ENCODE measurements at places on chromosomes 2 and 18.

DNA sequence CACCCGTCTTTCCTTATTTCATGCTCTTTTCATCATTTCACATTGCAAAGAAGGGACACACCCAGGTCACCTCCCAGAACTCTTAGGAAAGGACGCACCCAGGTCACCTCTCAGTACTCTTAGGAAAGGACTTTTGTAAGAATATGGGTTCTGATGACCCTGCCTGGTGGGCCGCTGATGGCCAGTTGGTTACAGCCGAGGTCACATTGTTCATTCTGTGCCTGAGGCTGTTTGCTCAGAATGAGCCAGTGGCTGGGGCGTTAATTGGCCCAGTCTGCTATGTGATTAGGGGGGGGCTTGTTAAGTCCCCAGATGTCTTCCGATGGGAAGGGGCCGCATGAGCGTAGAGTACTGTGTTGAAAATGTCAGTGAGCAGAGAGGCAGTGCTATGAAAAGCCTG is 9.4 kb downstream of the MLPH start:
- no peak for DNase-seq

DNA sequence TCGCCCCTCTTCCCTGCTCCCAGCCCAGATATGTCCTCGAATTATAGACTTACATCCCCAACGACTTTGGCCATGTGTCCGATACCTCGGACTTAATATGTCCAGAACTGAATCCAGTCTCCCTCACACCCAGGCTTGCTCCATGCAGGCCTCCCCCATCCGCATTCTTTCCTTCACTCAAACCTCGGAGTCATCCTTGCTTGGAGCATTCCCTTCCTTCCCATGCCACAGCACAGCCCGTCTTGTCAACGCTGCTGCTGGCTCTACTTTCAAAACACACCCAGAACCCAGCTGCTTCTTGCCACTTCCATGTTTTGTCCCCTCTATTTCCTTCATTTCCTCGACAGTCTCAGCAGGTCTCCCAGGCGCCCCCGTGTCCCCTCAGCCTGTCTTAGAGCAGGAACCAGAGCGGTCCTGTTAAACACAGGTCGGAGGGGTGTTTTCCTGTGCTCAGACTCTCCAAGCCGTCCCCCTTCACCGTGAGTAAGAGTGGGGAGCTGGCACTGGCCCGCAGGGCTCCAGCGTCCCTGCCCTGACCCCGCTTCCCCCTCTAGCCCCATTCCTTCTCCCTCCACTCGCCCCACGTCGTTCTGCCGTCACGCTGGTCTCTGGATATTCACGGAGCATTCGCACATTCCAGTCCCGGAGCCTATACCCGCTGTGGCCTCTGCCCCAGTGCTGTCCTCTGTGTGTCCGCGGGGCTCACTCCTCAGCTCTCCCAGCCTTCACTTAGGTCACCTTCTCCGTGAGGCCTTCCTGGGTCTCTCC is 54.4 kb downstream of the VAPA start:
- no peak for DNase-seq

- DNase-seq = no peak
Measured at GRCh38 chr2:7119132-7119835, 202.1 kb downstream of the RNF144A start.

- no peak for DNase-seq
Measured at GRCh38 chr18:35174093-35174731, 66.6 kb upstream of the ZNF397 start.

- DNase-seq = no peak
Measured at GRCh38 chr2:135091681-135092080, 39.6 kb downstream of the RAB3GAP1 start.

GRCh38 chr18:67766930-67767329 is 250.4 kb upstream of the DSEL start:
- no peak for DNase-seq

- DNase-seq = no peak
Measured at GRCh38 chr2:205903549-205904129, 182.3 kb downstream of the INO80D start.

- no peak for DNase-seq
Measured at GRCh38 chr2:3504741-3505140, 14.6 kb downstream of the ADI1 start.

- DNase-seq = no peak
Measured at GRCh38 chr2:17719562-17720371, 33.8 kb downstream of the SMC6 start.

GRCh38 chr18:54558609-54559585 is 32.1 kb upstream of the DYNAP start:
- no peak for DNase-seq

GRCh38 chr2:237670641-237671040 is 43.3 kb downstream of the LRRFIP1 start:
- no peak for DNase-seq

- DNase-seq = no peak
Measured at GRCh38 chr2:217289907-217290280, 430.0 kb upstream of the TNP1 start.

GRCh38 chr18:42155024-42155423 is 200.0 kb downstream of the PIK3C3 start:
- DNase-seq = no peak

DNA sequence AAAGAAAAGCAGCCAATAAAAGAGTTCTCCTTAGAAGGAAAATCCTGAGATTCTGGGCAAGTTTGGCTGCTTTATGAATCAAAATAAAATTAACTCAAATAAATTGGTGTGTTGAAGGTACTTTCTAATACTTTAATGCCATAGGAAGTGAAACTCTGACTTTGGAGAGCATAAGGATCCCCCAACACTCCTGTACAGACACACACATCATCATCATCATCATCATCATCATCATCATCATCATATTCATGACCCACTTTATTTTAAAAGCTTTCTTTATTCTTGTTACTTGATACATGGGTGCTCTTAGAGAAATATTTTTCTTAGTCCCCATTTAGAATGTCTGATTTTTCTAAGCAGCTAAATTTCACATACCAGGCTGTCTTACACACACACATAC is 283.1 kb upstream of the CYRIA start:
- DNase-seq = no peak

DNA sequence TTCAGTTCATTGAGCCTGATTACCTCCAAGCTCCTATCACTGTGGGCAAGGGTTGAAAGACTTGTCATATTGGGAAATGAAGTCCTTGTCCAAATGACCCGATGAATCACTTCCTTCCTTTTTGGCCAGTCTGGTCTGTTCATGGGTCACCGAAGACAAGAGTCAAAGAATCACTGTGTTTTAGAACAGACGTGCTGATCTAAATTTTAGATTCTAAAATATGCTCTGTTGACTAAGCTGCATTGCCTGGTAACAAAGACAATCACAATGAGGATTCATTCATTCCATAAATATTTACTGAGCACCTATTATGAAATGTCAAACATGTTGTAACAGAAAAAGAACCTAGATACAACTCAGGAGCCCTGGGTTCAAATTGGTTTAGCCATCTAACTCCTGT is 99.4 kb upstream of the RND3 start:
- DNase-seq = no peak

DNA sequence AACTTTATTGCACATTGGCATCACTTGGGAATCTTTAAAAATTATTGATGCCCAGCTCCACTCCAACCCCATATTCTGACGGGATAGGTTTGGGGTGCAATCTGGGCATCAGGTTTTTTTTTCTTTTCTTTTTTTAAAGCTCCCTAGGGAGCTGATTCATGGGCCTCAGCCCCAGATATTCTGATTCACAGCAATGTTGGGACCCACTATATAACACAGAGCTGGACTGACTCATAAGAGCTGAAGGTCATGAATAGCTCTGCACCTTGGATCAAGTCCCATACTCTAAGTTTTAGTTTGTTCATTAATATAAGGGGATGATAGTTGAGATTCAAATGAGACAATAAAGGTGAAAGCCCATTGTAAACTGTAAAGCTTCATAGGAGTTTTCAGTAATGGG is 191.1 kb upstream of the REV1 start:
- DNase-seq = no peak

DNA sequence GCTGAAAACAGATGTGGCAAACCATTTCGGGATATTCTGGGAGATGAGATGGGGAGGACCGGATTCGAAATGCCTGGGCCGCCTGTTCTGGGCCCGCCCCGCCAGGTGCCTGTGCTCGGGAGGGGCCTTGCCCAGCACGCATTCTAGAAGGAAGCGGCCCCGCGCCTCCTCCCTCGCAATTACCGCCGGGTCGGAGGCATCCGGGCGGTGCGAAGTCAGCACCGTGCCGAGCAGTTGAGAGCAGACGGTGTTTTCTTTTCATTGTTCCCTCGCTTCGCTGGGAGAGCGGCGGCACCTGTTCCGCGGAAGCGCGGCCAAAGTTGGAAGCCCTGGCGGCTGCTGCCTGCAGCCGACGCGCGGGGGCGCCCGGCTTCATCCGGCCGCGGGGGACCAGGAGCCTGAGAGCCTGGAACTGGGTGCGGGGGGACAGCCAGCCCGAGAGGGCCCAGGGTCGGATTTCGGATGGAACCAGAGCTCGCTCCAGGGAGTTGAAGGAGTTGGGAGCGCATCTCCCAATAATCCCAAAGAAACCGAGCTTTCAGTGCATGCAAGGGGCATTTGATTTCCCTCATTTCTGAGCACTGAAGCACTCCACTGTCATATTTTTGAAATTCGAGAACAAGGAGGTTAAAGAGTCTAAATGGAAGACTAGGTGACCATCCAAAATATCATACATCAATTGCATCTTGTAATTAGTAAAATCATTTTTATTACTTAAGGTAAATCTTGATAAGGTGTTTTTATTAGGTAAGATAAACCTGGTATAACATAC is 241.8 kb upstream of the RAB12 start:
- no peak for DNase-seq

DNA sequence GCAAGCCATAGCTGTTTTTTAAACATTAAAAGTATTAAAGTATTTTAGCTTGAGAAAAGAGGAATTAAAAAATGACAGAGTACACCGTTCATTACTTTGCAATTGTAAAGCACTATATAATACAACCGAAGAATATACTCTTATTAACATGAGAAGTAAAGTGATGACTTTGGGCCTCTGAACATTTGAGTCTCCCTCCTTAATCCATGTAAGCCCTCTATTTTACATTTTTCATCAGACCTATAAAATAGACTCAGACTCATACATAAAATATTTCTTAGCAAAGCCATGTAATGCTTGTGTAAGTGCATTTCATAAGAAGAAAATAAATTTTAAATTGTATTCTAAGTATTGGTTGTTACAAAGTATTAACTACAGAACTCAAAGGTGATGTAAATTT is 198.6 kb downstream of the LRP1B start:
- no peak for DNase-seq

GRCh38 chr2:70425682-70426301 is 123.9 kb upstream of the FAM136A start:
- no peak for DNase-seq

DNA sequence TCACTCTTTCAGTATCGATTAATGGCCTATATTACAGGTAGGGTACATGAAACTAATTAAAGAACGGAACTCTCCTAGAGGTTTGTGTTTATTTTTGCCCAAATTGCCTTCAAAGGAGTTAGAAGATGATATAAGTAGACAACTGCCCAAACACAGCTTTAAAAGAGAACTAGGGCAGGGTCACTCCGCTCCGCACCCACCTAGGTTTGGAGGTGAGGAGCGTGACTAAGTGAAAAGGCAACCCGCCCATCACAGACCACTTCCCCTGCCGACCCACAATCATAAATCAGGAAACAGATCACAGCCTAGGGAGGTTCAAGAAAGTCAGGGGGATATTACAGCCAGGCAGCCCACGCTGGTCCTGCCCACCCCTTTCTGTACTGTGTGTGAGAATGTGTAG is 166.7 kb downstream of the C1D start:
- DNase-seq = no peak

GRCh38 chr2:2112416-2113105 is 218.5 kb downstream of the MYT1L start:
- DNase-seq = no peak

- DNase-seq = peak; percentile 71
Measured at GRCh38 chr2:230326453-230327417, at the start of gene SP140L. Gene SP140L (plus strand): TSS chr2:230327193. CDS start chr2:230327270, 77 bp downstream.

DNA sequence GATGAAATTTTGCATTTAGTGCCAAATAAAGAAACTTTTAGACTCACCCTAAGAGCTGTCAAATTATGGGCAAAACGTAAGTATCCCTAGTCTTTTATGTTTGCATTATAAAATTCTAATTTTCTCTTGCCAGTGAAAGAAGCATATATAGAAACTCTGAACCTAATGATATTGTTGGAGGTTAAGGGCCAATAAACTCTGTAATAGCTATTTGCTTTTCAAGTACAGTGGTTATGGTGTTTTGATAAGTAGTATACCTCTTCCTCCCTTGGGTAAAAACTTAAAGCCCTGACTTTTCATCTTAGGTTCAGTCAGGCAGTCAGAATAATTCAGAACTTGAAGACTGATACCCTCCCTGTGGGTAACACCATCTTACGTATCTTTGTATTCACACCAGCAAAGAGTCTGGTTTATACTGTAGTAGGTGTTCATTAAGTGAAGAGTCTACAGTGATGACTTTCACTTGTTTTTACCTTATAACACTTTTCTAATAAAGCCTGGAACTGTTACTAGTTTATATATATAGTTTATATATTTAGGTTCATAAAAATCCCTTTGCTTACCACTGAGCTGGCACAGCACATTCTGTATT is 19.1 kb downstream of the PAPOLG start:
- no peak for DNase-seq

- DNase-seq = no peak
Measured at GRCh38 chr18:404061-404636, 96.4 kb downstream of the COLEC12 start.
